CD4-positive, alpha-beta T cell treated with Interleukin-6 at 100 ng/mL for 8 hours (primary cell): ENCODE measurements at places on chromosomes 2 and 18.

DNA sequence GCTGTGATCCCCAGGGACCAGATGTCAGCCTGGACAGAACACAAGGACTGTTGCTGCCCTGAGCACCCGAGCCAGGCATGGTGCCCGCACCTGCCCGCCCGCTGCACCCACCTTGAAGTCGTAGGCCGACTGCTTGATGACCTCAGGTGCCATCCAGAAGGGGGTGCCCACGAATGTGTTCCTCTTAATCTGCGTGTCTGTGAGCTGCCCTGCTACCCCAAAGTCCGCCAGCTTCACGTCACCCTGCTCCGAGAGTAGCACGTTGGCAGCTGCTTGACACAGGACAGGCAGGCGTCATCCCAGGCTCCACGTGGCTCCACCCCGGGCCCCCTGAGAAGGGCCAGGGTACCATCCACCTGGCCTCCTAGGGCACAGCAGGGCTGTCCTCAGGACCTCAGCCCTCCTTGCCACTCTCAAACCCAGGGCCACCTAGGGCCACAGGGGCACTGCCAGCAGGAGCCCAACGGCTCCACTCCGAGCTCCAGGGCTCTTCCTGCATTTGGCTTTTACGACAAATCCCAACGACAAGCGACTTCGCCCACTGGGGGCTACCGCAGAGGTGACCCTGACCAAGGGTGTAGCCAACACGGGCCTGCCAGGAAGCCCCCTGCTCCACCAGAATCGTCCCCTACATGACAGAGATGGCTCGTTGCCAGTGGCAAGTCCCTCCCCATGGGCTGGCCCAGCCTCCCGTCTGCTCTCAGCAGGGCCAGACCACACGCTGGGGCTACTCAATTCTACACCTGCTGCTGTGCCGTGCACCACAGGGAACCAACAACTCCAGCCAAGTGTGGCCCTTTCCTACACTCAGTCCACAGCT, 9.0 kb downstream of the STK25 start:
- no peak for DNase-seq

DNA sequence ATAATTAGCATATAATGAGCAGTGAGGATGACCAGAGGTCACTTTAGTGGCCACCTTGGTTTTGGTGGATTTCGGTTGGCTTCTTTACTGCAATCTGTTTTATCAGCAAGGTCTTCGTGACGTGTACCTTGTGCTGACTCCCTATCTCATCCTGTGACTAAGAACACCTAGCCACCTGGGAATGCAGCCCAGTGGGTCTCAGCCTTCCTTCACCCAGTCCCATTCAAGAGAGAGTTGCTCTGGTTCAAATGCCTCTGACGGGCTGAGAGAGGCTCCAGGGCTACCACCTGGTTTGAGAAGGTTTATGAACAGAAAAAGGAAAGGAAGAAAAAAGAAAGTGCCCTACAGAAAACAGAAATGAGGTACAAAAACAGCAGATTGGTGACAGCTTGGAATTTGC, 738.7 kb downstream of the SOCS6 start:
- DNase-seq = no peak

DNA sequence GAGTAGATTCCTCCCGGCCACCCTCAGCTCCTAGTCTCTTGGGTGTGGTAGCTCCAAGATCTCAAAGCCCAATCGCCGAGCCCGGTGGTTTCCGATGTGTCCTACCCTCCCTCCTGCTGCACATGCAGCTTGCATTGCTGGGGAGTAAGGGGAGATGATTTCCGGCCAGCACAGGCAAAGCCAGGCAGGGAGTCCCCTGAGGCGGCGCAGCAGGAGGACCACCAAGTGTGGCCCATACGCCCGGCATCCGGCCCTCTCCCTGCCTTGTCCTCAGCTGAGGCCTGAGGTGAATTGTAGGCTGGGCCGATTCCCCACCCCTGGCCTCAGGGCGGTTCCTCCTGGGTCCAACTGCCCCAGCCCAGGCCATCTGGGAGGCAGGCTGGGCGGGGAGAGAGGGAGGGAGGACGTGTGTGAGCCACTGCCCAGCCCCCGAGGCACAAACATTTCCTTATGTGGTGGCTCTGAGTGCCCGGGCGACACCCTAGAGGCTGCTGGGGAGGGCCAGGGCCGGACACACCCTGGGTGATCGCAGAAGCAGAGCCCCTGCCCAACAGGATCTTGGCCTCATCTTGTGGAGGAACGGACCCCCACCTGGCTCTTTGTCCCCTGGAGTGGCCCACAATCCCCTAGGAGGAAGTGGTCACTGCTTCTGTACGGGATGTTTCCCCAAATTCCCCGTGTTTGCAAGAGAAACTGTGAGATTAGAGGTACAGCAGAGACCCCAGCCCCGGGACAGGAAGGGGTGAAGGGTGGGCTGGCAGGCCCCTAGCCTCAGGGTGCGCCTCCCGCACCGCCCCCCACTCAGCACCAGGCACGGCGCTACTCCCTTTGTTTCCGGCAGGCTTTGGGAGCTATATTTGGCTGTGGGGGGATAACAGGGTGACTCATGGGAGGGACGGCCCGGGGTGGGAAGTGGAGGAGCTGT, 41.9 kb upstream of the PTMA start:
- no peak for DNase-seq

- no peak for DNase-seq
Measured at GRCh38 chr2:54424555-54425163, 31.5 kb upstream of the SPTBN1 start.

DNA sequence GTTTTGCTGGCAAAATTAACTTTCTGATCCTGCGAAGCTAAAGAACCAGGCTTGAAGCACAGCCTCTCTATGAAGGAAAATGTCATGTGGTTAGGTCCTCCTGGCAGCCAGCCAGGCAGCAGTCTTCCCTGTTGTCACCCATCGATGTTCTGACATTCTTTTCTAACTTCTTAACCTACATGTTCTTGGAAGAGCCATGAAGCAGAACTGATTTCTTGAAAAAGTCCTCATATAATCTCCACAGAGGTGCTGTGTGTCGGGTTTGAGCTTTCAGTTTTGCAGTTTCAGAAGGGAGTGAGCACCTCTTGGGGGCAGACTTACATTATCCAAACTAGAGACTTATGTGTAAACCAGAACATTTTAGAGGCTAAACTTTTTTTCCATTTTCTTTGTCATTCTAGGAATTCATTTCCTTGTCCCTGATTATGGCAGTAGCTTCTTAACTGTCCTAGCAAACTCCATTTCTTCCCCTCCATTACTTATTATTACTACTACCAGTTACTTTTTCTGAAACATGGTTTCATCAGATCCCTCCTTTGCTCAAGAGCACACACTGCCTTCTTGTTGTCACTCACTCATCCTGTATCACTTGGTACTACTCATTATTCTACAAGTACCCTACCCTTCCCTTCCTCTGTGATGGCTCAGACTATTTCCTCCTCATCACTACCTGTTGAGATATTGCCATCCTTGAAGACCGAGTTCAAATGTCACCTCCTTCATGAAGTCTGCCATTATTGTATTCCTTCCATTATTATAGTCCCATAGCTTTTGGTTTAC, 31.1 kb downstream of the DOK1 start:
- peak; percentile 2 for DNase-seq

- no peak for DNase-seq
Measured at GRCh38 chr18:43868497-43868995, 591.3 kb upstream of the SYT4 start.

DNA sequence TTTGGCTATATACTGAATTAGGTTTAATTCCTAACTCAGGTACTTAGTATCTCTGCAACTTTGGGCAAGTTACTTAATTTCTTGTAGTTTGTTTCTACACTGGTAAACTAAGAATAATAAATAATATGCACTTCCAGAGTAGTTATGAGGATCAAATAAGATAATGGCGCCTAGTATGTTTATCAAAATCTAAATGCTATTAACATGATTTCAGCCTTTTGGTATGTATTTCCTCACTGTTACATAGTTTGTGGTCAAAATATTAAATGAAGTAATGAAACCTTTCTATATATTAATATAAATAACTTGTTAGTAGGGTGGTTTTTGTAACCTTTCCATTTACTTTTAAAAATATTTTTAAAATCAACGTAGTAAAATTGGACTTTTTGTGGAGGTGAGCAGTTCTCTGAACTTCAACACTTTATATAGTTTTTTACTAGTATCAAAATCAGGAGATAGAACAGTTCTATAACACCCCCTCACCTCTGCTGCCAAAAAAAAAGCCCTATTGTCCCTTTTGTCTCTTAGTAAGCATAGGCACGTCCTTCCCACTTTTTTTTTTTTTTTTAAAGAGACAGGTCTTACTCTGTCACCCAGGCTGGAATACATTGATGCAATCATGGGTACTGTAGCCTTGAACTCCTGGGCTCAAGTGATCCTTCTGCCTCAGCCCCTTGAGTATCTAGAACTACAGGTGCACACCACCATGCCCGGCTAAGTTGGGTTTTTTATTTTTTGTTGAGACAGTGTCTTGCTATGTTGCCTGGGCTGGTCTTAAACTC, 44.8 kb downstream of the RAB3GAP1 start:
- no peak for DNase-seq

DNA sequence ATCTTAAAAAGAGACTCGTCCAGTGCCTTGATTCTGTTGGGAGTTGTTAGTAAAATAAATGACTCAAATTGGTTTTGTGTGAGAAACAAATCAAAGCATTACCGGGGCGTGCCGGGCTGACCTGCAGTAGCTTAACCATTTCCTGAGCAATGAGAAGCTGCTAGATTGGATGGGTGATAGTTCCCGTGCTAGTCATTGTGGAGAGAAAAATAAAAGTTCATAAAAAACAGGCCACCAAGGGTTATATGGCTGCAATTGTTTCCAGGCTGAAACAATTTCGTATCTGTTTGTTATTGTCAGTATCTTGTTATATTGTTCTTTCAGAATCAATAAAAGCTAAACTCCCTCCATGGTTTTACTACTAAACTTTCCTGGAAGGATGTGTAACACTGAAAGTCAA, 314.4 kb downstream of the MTX2 start:
- no peak for DNase-seq

GRCh38 chr2:120654381-120655134, 81.1 kb upstream of the GLI2 start:
- DNase-seq = no peak

- DNase-seq = no peak
Measured at GRCh38 chr2:111664275-111664850, 219.6 kb downstream of the ANAPC1 start.

DNA sequence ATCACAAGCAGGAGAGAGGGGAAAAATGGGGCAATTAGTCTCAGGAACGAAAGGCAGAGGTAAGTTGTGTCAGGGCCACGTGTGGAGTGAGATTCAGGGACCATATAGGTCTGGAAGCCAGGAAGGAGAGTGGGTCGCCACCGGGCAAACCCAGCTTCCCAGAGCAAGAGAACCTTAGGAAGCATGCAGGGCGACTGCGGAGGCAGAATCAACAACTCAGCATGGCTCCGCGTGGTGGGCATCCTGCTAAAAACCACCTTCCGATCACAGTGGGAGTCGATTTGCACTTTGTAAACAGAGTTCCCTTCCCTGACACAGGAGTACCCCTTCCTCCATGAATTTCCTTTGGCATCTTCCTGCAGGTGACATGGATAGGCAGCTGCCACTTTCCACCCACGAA, 114.6 kb downstream of the TTC32 start:
- DNase-seq = no peak

- peak; percentile 3 for DNase-seq
Measured at GRCh38 chr2:55134316-55134706, 84.1 kb upstream of the RTN4 start.

DNA sequence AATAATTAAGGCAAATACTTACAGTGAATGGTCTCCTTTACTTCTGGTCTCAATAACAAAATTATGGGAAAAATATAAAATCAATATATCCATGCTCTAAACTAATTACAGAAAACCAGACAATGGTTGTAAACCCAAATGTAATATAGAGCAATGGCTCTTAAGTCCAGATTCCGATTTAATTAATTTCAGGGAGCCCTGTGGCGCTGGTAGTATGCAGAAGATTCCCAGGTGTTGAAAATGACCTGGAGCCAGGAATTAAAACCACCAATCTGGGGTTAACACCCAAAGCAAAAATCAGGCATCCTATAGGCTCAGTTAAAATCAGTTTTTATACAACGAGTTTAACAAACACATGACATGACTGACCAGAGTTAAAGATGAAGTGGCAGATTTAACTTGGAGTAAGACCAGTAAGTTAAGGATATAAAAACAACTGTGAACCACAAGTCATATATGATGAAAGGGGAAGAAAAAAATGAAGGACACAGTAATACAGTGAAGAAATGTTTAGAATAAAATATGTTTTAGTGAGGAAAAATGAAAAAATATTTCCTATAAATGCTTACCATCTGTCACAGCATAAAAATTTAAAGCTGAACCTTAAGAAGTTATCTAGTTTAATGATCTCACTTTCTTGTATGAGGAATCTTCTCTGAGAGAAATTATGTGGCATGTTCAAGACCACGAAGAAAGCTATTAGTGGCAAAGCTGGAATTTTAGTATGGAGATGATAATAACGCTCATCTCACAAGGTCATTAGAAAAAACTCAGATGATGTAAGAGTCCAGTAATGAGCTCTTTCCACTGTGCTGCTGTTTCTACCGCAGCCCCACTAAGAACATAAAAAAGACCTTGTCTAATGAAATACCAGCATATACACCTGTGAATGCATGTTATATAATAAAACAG, 45.8 kb upstream of the FLACC1 start:
- DNase-seq = no peak

DNA sequence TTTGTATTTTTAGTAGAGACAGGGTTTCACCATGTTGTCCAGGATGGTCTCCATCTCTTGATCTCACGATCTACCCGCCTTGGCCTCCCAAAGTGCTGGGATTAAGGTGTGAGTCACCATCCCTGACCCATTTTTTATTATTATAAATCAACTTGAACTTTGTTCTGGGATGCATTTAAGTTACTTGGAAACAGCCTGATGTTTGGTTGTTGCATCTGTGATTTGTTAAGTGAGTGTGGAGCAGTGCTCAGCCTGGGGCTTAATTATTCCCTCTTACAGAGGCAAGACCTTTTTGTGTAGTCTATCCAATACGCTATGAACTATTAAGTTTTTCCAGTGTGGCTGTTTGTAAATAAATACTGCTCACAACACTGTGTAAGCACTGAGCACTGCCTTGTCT, 32.6 kb downstream of the MTA3 start:
- no peak for DNase-seq

GRCh38 chr2:232892843-232893242, 22.8 kb downstream of the SNORC start:
- DNase-seq = no peak

GRCh38 chr2:146477383-146477782, 1367.4 kb upstream of the ACVR2A start:
- no peak for DNase-seq

DNA sequence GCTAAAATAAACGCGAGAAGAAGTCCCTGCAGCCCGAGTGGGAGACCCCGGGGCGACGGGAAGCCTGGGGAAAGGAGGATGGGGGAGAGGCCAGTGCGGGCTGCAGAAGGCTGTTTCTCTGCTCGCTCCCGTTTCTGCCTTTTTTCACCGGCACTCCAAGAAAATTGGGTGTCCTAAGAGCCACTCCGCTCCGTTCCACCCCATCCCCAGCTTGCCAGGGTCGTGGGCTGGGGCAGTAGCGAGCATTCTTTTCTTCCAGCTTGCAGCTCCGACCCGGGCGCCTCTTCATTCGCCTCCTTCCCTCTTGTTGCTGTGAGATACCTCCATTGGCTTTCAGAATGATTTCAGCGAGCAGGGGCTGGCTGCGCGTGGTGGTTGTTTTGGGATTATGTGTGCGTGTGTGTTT, 1.1 kb downstream of the HOXD3 start:
- DNase-seq = no peak

- DNase-seq = no peak
Measured at GRCh38 chr2:152431370-152432098, 96.6 kb downstream of the FMNL2 start.
